T47D (cell line): ENCODE measurements at places on chromosomes 13 and 19.

GRCh38 chr13:77448689-77449088, 86.8 kb upstream of the SCEL start:
- DNase-seq, result no peak

GRCh38 chr13:47588676-47589075, 412.4 kb downstream of the SUCLA2 start:
- DNase-seq, result no peak

GRCh38 chr13:84574851-84575250, 692.6 kb upstream of the SLITRK1 start:
- DNase-seq, result peak; percentile 27

- DNase-seq, result no peak
These were observed 54.5 kb downstream of the DNAJC15 start for GRCh38 chr13:43077906-43078305.

GRCh38 chr13:106498158-106498557, 37.3 kb downstream of the EFNB2 start:
- no peak for DNase-seq

- no peak for DNase-seq
These were observed 6.0 kb downstream of the COX6B2 start for GRCh38 chr19:55348317-55349034.

- peak; percentile 78 for DNase-seq
These were observed at the start of gene PRR12 for GRCh38 chr19:49590971-49591730. Gene PRR12 (plus strand): TSS chr19:49591182. CDS start chr19:49591655, 473 bp downstream.

GRCh38 chr19:11288349-11288748, 7.6 kb upstream of the TSPAN16 start:
- DNase-seq, result peak; percentile 47

DNA sequence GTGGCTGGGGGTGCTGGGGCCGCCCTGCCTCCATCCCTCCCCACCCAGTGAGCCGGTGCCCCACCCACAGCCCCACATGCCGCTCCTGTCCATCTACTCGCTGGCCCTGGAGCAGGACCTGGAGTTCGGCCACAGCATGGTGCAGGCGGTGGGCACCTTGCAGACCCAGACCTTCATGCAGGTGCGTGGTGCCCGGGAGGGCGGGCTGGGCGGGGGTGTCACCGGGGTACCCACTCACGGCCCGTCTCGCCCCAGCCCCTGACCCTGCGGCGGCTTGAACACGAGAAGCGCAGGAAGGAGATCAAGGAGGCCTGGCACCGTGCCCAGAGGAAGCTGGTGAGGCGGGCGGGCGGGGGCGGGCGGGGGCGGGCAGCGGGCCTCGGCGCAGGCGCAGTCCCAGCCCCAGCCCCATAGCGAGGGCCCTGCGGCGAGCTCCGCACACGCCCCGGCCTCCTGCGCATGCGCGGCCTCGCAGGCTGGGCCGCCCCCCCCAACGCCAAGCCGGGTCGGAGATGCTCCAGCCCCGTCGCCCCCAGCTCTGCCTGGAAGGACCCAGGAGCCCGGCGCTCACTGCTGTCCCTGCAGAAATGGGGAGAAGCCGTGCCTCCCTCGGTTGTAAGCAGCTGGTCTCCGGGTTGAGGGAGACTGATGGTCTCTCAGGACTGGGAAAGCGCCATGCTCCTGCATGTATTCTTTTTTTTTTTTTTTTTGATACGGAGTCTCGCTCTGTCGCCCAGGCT, 7.7 kb downstream of the ARHGAP45 start:
- peak; percentile 83 for DNase-seq
